ENCODE measurements at places on chromosomes 7 and 10. TPM values are rescaled to one million over a fixed set of nuclear protein-coding genes. Genes with fewer than 3 reads are reported as not detected.

FFAR4 gene
- total RNA-seq, result not detected

AKR1D1 gene
- not detected for total RNA-seq

- no peak overlapping the region for H3K4me3 ChIP-seq
- H3K4me1 ChIP-seq, result peaks cover 14% of the 10 kb centered on the region
- no peak for DNase-seq
- no peaks in the 10 kb centered on the region for H3K27me3 ChIP-seq
- no peak overlapping the region for H3K27ac ChIP-seq
Measured at GRCh38 chr10:73953665-73954064, 42.7 kb downstream of the PLAU start.

GRCh38 chr10:63304146-63304545 is 161.6 kb downstream of the JMJD1C start:
- H3K4me1 ChIP-seq, result no peaks in the 10 kb centered on the region
- no peak overlapping the region for H3K27ac ChIP-seq
- no peaks in the 10 kb centered on the region for H3K27me3 ChIP-seq
- DNase-seq, result no peak
- no peaks in the 10 kb centered on the region for H3K36me3 ChIP-seq

DNA sequence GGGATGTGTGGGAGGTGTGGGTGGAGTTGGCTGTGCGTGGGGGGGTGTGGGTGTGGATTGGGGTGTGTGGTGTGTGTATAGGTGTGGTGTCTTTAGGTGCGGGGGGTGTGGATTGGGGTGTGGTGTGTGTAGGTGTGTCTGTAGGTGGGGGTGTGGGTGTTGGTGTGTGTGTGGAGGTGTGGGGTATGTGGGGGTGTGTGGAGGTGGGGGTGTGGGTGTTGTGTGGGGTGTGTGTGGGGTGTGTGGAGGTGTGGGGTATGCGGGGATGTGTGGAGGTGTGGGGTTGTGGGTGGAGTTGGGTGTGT is 33.9 kb downstream of the SPDYE17 start:
- H3K4me3 ChIP-seq, result no peak overlapping the region
- H3K27me3 ChIP-seq, result no peaks in the 10 kb centered on the region
- H3K36me3 ChIP-seq, result no peaks in the 10 kb centered on the region
- no peak overlapping the region for H3K27ac ChIP-seq
- no peaks in the 10 kb centered on the region for H3K4me1 ChIP-seq

MET gene
- total RNA-seq, result 23.1 TPM

DNA sequence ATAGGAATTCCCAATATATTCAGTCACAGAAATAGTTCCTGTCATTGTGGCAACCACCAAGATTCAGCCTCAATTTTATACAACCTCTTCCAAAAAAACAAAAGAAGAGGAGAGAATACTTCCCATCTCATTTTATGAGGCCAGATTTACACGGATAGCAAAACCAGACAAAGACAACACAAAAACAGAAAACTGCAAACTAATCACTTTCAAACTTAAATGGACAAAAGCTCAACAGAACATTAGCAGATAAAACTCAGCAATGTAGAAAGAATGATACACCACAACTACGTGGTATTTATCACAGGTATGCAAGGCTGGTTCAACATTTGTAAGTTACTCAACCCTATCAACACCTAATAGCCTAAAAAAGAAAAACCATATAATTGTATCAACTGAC is 22.0 kb downstream of the PEX1 start:
- H3K27me3 ChIP-seq, result no peaks in the 10 kb centered on the region
- H3K4me1 ChIP-seq, result no peaks in the 10 kb centered on the region
- DNase-seq, result no peak
- H3K4me3 ChIP-seq, result no peak overlapping the region
- H3K27ac ChIP-seq, result peak overlapping the region; percentile 17

PLCE1 gene
- 0.08 TPM for total RNA-seq

CALCR gene
- 1.4 TPM for total RNA-seq

DNAJC2 gene
- total RNA-seq, result 40.1 TPM

Measured in GM23338 (cell line).